ENCODE measurements at places on chromosomes 11 and 22. TPM values are rescaled to one million over a fixed set of nuclear protein-coding genes. Genes with fewer than 3 reads are reported as not detected.

- DNase-seq, result no peak
Observed at GRCh38 chr22:39146256-39147101, 6.0 kb downstream of the CBX7 start.

GRCh38 chr11:46407635-46408034 is 16.1 kb upstream of the CHRM4 start:
- DNase-seq, result no peak

DNA sequence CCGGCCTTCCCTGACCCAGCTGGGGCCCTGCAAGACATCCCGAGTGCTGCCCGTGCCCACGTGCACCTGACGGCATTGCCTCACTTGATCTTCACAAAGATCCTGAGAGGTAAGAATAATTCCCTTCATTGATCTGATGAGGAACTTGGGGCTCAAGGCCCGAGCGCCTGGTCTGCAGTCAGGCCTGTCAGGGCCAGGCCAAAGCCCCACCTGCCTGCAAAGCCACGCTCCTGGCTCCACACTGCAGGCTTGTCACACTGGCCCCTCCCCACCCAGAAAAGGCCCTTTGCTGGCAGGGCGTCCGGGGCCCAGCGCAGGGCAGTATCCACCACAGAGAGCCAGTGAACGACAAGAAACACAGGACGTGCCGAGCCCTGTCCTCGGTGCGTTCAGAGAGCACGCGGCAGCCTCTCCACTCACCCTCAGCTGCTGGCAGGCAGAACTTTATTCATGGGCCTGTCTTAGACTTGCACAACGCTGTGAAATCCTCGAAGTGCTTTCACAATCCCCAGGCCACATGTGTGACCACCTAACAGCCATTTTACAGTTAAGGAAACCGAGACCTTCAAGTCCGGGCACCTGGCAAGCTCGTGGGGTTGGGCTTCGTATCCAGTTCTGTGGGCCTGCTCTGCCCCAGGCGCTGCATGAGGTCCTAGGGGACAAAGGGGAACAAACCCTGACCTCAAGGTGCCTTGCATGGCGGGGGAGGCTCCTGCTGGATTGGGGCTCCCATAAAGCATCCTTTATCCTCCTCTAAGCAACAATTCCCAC is 14.8 kb downstream of the KIAA0930 start:
- no peak for DNase-seq

DNA sequence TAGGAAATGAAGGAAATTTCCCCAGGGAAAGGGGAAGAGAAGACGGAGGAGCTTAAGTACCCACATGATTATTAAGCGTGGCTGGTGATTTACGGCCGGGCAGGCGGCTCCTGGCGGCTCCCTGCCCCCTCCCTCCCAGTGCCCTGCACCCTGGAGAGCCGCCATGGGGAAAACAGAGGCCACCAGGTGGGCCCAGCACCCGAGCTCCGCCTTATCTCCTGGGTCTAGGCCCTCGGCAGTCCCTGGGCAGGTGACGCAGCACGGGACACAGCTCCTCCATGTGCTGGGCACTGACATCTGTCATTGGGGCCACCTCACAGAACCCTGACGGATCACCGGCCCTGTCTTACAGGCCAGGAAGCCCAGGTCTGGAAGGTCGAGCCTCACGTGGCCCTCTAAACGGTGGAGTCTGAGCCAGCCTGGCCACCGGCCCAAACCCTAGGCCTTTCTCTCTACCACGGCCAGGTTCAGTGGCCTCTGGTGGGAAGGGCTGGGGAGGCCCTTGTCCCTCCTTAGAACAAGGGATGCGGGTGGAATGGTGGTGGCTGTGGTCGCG is 60.2 kb upstream of the PPARA start:
- DNase-seq, result no peak

GRCh38 chr11:126162306-126163030 is 49.0 kb downstream of the RPUSD4 start:
- no peak for DNase-seq

DNA sequence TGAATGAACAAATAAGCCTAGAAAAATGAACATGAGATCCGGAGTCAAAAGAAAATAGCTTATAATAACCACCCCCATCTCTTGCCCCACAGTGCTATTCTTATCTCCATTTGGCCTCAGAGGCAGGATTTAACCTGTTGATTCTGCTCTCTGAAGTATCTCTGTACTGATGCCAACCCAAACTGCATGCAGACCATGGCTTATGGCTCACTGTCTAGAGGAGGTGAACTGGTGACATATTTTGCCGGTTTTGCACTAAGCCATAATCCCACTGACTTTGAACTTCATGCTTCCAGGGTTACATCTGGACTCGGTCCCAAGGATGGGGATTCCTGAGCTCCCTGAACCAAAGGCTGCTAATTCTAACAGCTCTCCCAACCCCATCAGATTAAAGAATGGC is 397.1 kb downstream of the TENM4 start:
- no peak for DNase-seq

DNA sequence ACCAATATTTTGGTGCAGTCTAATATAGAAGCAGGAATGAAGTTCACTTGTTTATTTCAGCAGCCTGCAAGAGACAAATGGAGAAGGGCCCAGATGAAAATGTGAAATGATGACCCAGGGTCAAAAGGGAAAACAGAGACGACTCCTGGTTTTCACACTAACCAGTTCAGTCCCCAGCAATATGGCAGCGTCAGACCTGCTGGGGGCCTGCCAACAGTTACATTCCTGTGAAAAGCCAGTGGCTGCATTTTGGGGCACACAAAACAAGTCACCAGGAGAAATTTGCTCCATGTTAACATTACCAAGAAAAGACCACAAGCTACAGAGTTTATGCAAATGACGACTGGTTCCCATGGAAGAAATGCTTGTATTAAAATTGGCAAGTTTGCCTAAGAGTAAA is 80.2 kb downstream of the CCDC34 start:
- DNase-seq, result no peak

GRCh38 chr11:8870411-8871170 is 40.4 kb upstream of the AKIP1 start:
- DNase-seq, result peak; percentile 68

DNA sequence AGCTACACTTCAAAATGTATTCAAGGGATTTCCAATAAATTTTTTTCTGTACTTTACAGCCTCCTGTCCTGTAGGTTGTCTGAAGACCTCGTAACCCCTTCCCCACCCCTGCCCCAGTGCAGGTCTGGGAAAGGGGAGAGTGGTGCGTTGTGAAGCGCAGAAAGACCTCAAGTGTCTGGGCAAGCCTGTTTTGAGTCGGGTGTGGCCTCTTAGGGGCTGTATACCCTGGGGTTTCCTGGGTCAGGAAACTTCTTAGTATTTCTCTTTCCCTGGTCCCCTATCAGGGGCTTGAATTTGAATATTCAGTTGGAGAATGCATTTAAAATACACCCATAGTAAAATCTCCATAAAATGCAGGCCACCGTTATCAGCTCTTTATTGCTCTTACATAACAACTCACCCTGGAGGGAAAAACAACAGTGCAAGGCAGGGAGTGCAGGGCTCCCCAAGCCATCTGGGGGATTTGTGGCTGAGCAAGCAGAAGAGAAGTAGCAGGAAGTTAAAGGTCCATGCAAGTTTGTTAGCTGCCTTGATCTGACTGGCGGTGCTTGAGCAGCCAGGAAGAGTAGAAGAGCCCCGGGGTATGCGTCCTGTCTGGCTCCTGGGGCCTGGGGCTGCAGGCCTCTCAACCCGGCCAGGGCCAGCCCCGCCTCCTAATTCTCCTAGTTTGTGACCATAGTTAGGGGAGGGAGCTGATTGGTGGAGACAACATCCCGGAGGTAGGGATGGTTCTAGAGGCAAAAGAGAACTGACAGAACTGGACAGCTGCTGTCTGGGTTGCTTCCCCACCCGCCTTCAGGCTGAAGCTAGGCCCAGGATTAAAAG is 25.7 kb downstream of the ARHGAP1 start:
- DNase-seq, result no peak

GRCh38 chr11:78525720-78526119 is 48.9 kb downstream of the NARS2 start:
- no peak for DNase-seq

DNA sequence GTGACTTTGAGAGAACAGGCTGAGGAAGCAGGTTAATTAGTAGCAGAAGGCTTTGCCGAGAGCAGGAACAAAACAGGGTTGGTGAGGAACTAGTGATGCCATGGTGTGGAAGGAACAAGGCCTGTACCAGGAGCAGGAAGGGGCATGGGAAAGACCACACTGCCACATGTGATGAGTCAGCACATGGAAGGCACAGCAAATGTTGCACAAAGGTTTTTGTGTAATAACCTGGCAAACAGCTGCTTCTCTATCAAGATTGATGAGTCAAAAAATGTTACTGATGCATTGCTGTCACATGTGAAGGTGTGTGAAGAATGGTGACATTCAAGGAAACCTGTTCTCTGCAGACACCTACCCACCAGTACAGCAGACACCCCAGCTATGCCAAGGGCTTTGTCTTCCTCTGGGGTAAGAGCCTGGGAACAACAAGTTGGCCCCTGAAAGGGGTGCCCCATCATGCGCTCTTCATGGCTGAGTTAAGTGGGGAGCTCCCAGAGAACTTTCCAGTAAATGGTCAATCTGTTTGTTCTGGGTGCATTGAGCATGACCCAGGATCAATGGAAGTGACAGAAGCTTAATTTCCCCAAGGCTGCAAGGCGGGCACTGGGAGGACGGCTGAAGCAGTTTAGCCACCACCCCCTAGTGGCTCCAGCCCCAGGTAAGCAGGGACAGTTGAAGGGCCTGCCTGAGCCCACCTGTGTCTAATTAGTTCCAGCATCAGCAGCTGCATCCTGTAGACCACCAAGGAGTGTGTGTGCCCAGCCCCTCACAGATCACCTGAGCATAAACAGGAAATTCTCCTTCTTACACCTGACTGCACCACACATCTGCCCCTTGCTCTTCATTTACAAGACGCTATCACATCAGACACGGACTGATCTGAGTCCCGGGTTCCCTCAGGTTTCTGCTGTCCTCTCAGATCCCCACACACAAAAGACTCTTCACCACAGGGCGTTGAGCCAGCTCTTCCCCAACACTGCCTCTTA is 47.6 kb downstream of the GGTLC2 start:
- DNase-seq, result no peak

- DNase-seq, result no peak
Observed at GRCh38 chr11:112150517-112150916, 13.4 kb downstream of the IL18 start.

GRCh38 chr22:44088976-44089570 is 65.0 kb downstream of the PARVB start:
- no peak for DNase-seq

The TMPRSS13 gene
- 0.52 TPM for total RNA-seq

The NFRKB gene
- total RNA-seq, result 27.4 TPM

Data from HCT116 (cell line).